HT-29 (cell line): ENCODE measurements at places on chromosomes 5 and 9. TPM values are rescaled to one million over a fixed set of nuclear protein-coding genes. Genes with fewer than 3 reads are reported as not detected.
A peak's percentile ranks its signal among the peaks of the same experiment; 100 is the strongest.

Gene ADAMTS16
- total RNA-seq: not detected in 2 replicates

- DNase-seq: no peak
Measured at GRCh38 chr9:103669296-103669695, 424.8 kb upstream of the SMC2 start.

DNA sequence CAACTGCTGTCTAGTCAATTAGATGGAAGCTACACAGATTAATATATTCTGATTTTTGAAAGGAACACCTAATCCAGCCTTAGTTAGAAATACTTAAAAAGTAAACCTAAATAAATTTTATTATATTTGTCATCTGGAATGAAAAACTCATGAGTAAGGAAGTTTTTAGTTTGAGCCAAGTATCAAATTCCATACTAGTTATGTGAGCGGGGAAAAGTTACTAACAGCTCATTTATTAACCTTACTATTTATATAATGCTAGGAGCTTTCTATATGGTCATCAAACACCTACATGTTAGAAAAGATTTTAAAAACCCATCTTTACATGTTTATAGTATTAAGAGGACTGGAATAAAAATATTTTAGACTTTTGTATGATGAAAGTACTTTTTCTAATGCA is 41.6 kb upstream of the POU5F2 start:
- DNase-seq: no peak

DNA sequence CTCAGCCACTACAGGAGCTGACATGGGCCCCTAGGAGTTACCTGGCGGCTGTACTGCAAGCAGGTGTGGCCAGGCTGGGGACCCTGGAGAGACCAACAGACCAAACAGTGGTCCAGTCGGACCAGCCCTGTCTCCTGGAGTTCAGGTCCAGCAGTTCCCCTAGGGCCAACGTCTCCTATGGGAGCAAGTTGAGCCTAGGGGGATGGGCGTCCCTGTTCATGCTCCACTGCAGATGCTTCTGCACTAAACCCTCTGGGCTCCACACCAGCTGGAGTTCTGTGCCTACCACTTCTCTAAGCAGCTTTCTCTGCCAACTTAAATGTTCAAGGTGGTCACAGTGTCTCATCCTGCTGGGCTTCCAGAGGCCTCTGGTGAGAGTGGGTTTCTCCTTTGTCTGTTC is 20.6 kb upstream of the OMD start:
- DNase-seq: no peak

GRCh38 chr5:173435447-173435846 is 107.2 kb upstream of the STC2 start:
- DNase-seq: no peak

Gene IFNK
- not detected in 2 replicates for total RNA-seq

GRCh38 chr9:136629001-136629878 is 33.5 kb upstream of the EGFL7 start:
- no peak for DNase-seq

Gene LIFR
- not detected in 2 replicates for total RNA-seq

DNA sequence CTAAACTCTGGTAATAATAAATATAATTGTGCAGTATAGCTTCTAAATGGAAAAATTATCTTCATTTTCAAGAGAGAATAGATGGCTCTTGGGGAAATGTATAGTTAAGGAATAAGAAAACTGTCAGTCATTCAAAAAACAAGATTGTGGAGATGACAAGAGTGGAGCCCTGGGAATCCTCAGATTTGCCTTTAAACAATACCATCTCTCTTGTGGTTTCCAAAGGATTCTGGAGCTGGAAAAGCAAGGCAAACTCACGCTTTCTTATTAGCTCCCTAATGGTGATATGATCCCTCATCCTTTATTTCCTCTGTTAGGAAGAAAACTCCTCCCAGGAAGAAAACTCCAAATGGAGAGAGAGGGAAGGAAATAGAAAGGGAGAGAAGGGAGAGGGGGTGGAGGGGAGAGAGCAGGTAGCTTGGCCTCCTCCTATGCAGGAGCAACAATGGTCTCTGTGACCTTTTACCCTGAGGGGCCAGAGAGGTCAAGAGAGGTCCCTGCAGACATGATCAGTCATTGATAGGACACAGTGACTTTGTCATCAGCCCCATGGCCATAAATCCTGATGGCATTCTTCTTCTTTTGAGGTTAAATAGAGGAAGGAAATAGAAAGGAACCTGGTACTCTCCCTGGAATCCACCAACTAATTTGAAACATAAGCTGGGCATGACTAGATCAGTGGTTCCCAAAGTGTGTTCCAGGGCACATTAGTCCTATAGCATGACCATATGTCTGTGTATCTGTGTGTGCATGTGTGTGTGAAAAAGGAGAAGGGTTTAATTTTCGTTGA is 312.2 kb downstream of the ARRDC3 start:
- DNase-seq: no peak

DNA sequence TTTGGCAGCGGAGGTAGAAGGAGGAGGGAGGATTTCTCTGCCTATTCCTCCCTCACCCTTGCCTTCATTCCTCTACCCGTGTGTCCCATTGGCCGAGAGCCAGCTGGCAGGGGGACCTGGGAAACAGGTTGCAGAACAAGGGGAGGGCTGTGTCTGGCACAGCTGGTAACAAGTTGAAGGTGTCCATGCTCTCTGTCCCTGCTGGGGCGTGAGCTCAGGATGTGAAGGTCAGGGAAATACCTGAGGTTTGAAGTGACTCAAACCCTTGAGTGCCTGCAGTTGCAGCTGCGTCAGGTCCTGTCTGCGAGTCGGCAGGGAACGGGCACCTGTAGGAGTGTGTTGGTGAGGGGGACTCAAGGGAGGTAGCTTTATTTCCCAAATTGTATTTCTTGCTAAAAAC is 16.2 kb downstream of the MIGA2 start:
- DNase-seq: peak; percentile 99

DNA sequence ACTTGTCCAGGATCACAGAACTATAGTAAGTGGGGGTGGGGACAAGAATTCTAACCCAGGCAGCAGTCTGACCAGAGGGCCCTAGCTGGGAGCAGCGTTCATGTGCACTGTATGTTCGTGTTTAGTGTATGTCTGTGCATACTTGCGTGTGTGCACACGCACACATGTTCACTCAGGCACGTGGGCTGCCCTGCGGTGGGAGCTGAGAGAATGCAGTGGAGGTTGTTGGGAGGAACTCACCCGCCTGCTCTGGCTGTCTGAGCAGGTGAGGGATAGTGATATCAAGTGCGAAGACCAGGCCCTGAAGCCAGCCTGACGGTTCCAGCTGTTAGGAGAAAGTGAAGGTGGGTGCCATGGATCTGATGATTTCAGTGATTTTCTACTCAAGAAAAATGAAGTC is 942 bp downstream of the DCANP1 start:
- no peak for DNase-seq

GRCh38 chr5:74201334-74202081 is 439.0 kb downstream of the ENC1 start:
- peak; percentile 94 for DNase-seq

Gene MACIR
- total RNA-seq: 9.2 and 11.2 TPM in 2 replicates

Gene PDCD1LG2
- total RNA-seq: not detected in 2 replicates

DNA sequence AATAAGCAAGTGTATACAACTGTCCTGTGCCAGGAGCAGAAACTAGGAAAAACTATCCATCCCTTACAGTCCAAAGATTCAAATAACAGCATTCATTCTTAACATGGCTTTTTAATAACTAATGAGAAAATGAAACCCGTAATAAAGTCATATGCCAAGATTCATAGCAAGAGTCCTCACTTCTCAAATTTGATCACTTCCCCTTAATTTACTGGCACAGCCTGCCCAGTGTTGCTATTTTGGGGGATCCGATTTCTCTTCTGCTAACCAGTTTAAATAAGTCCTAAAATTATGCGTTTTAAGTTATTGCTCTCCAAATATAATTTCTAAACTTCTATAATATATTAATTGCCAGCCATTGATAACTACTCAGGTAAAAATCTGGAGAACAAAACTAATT is 177.0 kb upstream of the PTGER4 start:
- no peak for DNase-seq
